ENCODE measurements at places on chromosomes 2 and 18.
A peak's percentile ranks its signal among the peaks of the same experiment; 100 is the strongest.

DNA sequence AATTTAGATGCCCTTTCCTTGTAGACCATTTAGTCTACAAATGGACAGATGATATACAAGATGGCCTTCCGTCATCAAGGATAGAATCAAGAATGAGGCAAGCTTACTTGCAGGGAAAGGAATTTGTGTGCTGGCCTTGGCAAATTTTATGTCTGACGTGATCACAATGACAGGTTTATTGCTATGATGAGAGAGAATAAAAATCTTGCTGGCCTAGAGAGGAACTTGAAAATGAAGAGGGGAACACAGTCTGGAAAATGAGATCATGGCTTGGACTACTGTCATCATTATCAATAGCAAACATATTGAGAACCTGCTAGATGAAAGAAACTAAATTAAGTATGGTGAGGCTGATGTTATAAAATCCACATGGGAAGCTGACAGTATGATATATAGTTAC, 66.0 kb downstream of the CSRNP3 start:
- peak; percentile 2 for DNase-seq

DNA sequence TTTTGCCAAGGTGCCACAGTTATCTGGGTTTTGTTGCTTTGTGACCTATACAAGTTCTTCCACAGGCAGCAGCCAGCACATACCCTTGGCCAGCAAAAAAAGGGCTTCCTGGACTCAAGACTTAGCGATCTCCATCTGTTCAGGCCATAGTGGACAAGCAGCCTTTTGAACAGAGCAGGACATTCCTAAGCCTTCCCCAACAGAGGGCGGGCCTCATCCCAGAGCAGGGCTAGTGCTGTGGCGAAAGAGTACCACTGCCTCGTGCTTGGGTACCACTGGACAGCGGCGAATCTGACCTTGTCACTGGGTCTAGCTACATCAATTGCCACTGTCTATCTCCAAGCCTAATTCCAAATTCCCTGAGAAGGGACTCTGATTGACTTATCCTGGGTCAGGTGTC, 56.4 kb downstream of the NAB1 start:
- no peak for DNase-seq

DNA sequence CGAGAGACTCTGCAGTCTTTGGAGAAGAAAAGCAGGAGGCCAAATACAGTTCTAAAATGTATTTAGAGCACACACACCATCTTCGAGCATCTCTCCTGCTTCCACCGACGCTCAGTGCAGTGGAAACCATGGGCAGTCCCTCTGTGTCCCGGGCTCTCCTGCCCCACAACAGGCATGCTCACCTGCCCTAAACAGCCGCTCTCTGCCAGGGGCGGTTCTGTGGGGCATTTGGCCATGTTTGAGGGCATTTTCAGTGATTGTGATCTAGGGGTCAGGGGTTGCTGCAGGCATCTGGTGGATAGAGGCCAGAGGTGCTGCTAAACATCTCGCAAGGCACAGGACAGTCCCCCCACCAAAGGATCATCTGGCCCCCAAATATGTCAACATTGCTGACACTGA, 55.8 kb downstream of the EMX1 start:
- DNase-seq, result no peak

- peak; percentile 52 for DNase-seq
Observed at GRCh38 chr18:68520406-68521075, 194.4 kb downstream of the TMX3 start.

DNA sequence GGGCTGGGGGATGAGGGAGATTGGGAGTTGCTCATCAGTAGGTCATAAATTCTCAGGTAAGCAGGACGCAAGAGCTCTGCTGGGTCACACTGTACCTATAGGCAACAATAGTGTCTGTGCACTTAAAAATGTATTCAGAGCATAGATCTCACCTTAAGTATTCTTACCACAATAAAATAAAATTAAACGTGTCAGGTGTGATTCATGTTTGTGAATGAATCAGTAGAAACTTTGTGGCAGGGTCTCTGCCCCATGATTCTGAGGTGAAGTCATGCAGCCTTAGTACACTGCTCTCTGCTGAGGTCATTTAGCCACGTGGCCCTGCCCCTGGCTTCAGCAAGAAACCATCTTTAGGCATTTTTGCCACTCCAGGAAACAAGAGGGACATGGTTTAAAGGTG, 253.8 kb downstream of the FBXO15 start:
- DNase-seq, result no peak

DNA sequence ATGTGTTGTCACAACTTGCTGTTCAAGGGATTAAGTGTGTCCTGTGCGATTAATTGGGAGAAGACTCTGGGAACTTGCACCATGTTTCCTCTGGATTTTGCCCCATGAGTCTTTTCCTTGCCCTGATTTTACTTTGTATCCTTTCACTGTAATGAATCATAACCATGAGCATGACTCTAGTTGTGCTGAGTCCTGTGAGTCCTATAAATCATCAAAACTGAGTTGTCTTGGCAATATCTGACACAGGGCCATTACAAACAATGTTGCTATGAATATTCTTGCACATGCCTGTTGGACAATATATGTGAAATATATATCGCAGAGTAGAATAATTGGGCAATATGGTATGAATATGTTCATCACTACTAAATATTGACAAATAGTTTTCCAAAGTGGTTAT, 56.5 kb upstream of the COL5A2 start:
- DNase-seq, result no peak

GRCh38 chr2:216936954-216937357, 77.1 kb upstream of the TNP1 start:
- no peak for DNase-seq

GRCh38 chr18:25192065-25192464, 159.9 kb downstream of the ZNF521 start:
- DNase-seq, result no peak
